Smooth muscle cell of the brain vasculature (primary cell): ENCODE measurements at places on chromosomes 13 and 19.

DNA sequence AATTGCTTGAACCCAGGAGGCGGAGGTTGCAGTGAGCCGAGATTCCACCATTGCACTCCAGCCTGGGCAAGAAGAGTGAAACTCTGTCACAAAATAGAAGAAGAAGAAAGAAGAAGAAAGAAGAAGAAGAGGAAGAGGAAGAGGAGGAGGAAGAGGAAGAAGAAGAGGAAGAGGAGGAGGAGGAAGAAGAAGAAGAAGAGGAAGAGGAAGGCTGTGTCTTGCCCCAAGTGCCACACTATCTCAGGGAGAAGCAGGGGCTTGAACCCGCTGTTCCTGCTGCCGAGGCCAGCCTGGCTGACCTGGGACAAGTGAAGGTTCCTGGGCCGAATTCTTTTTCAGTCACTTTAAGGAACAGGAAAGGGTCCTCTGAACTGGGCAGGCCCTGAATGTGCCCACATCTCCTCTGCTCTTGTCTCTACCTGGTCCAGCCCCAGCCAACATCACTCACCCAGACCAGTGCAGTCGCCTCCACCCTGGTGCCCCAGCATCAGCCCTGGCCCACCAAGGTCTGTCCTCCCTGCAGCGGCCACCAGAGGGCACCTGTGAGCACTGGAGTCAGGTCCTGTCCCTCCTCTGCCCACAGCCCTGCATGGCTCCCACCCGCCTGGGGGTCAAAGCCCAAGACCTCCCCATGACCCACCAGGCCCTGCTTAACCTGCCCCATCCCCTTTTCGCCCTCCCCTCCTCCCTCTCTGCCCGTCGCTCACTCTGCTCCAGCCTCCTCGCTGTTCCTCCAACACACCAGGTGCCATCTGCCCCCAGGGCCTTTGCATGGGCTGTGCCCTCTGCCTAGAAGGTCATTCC lies 20.0 kb downstream of the TICAM1 start:
- no peak for DNase-seq

DNA sequence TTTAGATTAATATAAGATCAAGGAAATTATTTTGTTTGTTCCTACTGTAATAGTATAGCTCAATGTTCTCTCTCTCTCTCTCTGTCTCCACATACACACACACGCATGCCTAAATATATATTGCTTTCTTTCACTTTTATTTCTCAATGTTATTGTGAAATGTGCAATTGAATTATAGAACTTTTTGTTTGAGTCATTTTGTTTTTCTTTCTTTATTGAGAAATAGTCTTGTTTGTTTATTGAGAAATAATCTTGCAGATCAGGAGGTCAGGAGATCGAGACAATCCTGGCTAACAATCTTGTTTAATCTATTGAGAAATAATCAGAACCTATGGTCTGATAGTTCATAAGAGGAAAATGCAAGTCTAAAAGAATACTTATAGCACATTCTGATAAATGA lies 1581.3 kb downstream of the EFNB2 start:
- no peak for DNase-seq

- no peak for DNase-seq
Observed at GRCh38 chr13:91362908-91363307, 15.4 kb downstream of the MIR17HG start.

GRCh38 chr13:26465514-26465913 lies 92.0 kb upstream of the WASF3 start:
- no peak for DNase-seq

DNA sequence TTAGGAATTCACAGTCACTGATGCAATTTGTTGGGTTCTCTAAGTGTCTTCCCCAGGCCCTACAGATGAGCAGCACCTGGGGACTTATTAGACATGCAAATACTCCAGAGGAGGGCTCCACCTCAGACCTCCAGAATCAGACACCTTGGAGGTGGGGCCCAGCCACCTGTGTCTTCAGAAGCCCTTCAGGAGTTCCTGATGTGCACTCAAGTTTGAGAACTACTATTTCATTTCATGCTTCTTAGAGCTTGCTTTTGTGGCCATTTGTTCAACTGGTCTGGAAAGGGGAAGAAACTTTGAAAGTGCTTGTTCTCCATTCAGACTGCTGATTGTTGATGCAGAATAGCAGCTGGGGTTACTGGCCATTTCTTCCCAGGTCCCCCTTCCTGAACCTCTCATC lies 472.0 kb downstream of the COG6 start:
- DNase-seq = no peak

DNA sequence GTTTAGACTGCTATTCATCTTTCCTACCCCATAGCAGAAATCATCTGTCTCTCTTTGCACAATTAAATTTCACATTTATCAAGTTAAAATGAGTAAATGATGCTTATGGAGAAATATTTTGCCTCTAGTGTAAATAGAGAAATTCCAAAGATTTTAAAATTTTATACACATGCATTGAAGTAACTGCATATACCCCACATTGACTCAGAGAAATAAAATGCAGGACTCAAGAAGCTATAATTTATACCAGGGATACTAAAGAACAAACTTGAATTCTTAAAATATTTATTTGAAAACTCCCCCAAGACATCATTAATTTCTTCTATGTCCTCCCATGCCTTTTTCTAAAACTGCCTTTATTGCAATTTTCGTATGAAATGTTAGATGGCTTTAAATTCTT lies 165.8 kb downstream of the DIAPH3 start:
- no peak for DNase-seq

- no peak for DNase-seq
Observed at GRCh38 chr19:39109641-39110040, 15.9 kb upstream of the PAK4 start.

DNA sequence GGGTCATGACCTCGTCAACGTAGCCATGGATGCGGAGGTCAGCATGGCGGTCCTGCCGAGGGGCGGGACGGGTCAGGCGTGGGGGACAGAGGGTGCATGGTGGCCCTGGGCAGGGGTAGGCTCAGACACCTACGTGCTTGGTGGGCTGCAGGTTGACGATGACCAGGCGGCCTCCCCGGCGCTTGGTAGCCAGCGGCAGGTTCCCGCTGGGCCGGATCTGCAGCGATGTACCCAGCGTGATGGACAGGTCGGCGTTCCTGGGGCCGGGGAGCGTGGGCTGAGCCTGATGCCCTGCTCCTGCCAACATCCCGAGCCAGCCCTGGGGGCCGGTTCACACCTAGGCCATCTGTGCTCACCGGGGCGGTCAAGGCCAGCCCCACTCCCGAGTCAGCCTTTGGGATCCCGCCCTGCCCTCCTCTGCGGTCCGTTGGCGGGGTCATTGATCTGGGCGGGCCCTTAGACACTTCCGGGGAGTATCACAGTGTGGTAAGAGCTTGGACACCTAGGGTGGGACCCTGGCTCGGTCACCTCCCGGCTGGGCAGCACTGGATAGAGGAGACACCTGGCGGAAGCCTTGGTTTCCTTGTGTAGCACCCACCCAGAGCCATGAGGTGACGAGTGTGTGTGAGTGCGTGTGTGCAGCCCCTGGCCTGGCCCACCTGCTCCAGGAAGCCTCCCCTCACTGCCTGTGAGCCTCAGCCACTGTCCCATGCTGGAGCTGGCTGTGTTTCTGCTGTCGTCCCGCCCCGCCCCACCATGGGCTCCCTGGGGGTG lies 7.3 kb downstream of the SIRT6 start:
- DNase-seq = no peak

GRCh38 chr19:46607448-46607841 lies 6.3 kb downstream of the CALM3 start:
- no peak for DNase-seq

DNA sequence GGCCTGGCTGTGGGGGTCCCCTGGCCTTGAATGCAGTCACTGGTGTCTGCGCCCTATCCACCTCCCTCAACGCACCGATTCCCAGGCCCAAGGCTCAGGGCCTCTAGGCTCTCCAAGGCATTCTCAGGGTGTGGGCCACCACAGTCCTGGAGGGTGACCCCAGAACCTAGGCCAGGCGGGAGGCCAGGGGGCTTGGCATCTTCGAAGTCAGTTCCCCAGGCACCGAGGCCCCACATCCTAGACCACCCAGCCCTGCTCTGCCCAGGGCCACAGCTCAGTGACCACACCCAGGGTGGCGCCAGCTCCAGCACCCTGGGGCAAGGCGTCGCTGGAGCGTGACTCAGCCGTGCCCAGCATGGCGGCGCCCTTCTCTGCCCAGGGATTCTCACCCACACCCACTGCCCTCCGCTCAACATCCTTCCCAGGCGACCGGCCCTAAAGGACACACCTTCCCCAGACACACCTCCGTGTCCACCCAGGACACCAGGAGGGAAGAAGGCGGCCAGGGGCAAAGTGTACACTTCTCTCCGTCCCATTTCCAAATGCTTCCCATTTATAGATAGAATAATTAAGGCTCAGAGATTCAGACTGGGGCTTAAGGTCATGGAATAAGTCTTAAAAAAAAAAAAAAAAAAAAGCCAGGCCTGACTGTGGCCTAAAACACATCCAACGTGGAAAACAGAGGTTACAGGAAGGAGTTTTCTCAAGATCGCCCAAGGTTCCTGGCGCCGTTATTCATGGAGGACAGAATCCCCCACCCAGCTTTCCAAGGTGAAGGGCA lies 36.4 kb upstream of the NANOS3 start:
- no peak for DNase-seq

GRCh38 chr13:49020940-49021553 lies 45.3 kb downstream of the FNDC3A start:
- DNase-seq = no peak

DNA sequence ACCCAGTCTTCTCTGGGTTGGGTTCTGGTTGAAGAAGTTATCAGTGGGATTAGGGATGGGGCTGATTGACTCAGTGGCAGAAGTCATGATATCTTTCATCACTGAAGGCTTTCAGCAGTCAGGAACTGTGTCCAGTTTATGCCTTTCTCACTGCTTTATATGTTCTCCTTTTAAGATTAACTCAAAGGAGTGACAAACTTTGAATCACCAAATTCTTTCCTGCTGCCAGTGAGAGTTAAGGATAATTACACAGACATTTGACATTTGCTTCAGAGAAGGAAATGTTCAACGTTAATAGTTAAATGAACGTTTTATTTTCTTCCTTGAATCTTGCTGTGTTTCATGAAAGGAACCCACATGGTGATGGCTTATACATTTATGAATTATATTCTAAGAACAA lies 41.0 kb upstream of the CNMD start:
- DNase-seq = no peak

- DNase-seq = no peak
Observed at GRCh38 chr19:11581740-11582139, 4.3 kb upstream of the ACP5 start.

GRCh38 chr19:17796013-17796837 lies 1.3 kb downstream of the B3GNT3 start:
- DNase-seq = no peak

DNA sequence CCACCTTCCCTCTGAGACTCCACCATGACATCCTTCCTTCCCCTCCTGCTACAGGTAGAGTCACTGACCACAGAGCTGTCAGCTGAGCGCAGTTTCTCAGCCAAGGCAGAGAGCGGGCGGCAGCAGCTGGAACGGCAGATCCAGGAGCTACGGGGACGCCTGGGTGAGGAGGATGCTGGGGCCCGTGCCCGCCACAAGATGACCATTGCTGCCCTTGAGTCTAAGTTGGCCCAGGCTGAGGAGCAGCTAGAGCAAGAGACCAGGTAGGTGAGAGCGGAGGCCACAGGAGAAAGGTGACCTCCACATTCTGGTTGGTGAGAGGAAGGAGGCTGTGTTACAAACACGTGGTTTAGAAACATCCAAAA lies 27.6 kb downstream of the KCNC3 start:
- DNase-seq = no peak

- no peak for DNase-seq
Observed at GRCh38 chr19:31317093-31317492, 32.1 kb downstream of the TSHZ3 start.

DNA sequence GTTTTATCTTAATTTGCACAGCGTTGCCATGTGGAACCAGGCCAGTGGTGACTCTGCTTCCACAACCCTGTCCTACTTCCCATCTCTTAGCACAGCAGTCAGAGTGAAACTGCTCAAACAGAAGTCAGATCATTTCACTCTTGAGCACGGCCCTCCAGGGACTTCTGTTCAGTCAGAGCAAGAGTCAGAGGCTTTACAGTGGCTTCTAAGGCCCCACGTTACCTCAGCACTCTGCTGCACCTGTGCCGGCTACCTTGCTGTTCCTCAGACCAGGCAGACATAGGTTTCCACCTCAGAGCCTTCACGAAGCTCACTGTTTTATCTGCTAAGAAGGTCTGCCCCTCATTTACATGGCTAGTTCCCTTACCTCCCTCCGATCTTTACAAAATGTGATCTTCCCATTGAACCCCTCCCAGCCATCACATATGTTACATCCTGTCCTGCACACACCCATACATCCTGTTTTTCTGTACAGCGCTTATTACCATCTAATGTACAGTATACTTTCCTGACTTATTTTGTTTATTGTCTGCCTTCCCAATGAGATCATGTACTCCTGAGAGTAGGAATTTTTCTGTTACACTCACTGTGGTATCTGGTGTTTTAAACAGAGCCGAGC lies 41.6 kb downstream of the TM9SF2 start:
- no peak for DNase-seq

- DNase-seq = no peak
Observed at GRCh38 chr13:29483211-29483610, 112.3 kb downstream of the SLC7A1 start.
